Astrocyte (in vitro differentiated cells and primary cell): ENCODE measurements at places on chromosomes 7 and 10. TPM values are rescaled to one million over a fixed set of nuclear protein-coding genes. Genes with fewer than 3 reads are reported as not detected.
A peak's percentile ranks its signal among the peaks of the same experiment; 100 is the strongest.

PIP gene
- not detected in 2 replicates for total RNA-seq

- DNase-seq = peak; percentile 59
- no peak overlapping the region for H3K27ac ChIP-seq
- H3K36me3 ChIP-seq = no peaks in the 10 kb centered on the region
- peaks cover 5% of the 10 kb centered on the region for H3K4me1 ChIP-seq
- H3K4me3 ChIP-seq = no peak overlapping the region
These were observed 3.8 kb upstream of the ALDH18A1 start for GRCh38 chr10:95660283-95660682.

FAM24B gene
- 1.9 and 2.6 TPM in 2 replicates for total RNA-seq

DNA sequence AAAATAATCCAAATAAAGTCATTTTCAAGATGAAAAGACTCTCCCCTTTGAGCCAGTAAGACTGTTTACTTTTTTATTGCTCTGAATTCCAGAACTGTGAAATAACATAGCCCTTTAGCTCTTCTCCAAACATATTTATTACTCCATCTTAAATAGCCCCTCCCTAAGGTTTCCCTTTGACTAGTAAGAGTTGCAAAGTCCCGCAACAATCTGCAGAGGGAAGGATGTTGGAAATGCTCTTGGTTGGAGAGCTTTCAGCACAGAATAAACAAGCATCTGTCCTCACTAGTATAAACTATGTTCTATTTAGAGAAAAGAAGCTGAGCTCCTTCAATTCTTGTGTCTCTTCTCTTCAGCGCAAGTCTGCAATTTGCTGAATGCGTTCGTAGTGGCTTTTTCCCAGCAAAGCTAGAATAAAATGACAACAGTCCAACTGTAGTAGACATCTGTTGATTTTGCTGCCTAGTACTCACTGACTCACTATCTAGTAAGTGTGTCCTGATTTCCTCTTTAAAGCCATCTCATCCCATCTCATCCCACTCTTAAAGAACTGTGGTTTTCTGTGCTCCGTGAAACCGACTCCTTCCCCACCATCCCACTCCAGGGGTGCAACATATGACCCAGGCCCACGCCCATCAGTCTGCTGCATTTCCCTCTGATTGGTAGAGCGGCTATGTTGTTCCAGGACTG, 104.0 kb downstream of the FAM107B start:
- no peaks in the 10 kb centered on the region for H3K36me3 ChIP-seq
- no peak for DNase-seq
- H3K4me1 ChIP-seq = peaks cover 7% of the 10 kb centered on the region
- no peaks in the 10 kb centered on the region for H3K27me3 ChIP-seq

- H3K36me3 ChIP-seq = no peaks in the 10 kb centered on the region
- H3K4me1 ChIP-seq = peaks cover 16% of the 10 kb centered on the region
- H3K27ac ChIP-seq = no peak overlapping the region
- H3K4me3 ChIP-seq = peak overlapping the region; percentile 54
These were observed 20.0 kb downstream of the KCNK18 start for GRCh38 chr10:117217196-117217761.

GRCh38 chr7:57772126-57772924, 322.3 kb downstream of the ZNF716 start:
- H3K4me3 ChIP-seq = no peak overlapping the region
- H3K27ac ChIP-seq = no peak overlapping the region
- no peaks in the 10 kb centered on the region for H3K36me3 ChIP-seq

DNA sequence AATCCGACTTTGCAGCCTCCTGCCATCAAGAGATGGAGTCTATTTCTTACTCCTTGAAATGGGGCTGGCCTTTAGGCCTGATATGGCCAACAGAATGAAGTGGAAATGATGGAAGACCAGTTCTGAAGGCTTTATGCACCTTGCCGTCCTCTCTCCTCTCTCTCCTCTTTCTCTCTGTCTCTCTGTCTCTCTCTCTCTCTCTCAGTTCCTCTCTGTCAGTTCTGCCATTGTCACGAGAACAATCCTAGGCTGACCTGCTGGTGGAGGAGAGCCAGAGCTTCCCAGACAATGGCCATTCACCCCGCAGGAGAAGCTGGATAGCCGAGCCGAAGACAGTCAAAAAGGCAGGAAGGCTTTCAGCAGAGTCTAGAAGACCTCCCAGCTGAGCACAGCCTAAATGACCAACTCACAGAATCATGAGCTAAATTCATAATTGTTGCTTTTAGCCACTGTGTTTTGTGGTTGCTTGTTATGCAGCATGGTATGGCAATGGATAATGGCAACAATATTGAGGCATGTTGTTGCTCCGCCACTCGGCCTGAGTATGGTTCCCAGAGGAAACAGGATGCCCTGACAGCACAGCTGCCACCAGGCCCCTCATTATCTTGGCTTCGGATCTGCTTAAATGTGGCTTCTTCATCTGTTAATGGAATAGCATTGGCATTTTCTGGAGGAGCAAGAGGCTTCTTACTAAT, 35.5 kb downstream of the FRMPD2 start:
- H3K4me3 ChIP-seq = no peak overlapping the region
- no peak overlapping the region for H3K27ac ChIP-seq
- no peaks in the 10 kb centered on the region for H3K4me1 ChIP-seq
- H3K27me3 ChIP-seq = peaks cover 20% of the 10 kb centered on the region
- no peaks in the 10 kb centered on the region for H3K36me3 ChIP-seq

DNA sequence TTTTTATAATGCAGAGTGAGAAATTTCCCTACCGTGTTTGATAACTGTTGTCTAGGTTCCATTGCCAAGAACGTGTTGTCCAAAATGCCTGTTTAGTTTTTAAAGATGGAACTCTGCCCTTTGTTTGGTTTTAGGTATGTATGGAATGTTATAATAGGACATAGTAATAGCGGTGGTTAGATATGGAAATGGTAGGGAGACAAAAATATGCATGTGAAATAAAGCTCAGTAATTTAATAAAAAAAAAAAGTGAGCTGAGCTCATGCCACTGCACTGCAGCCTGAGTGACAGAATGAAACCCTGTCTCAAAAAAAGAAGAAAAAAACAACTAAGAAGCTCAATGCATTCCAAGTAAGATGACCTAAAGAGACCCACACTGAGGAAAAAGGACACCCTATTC, 72.9 kb downstream of the ZNF783 start:
- no peaks in the 10 kb centered on the region for H3K36me3 ChIP-seq
- no peaks in the 10 kb centered on the region for H3K27me3 ChIP-seq
- peak; percentile 10 for DNase-seq
- H3K4me1 ChIP-seq = no peaks in the 10 kb centered on the region
- H3K27ac ChIP-seq = no peak overlapping the region

LRGUK gene
- total RNA-seq = 0.43 and 0.64 TPM in 2 replicates

GRCh38 chr10:132011024-132011423, 29.3 kb upstream of the BNIP3 start:
- no peak overlapping the region for H3K27ac ChIP-seq
- H3K4me3 ChIP-seq = no peak overlapping the region
- H3K36me3 ChIP-seq = no peaks in the 10 kb centered on the region
- peaks cover 11% of the 10 kb centered on the region for H3K27me3 ChIP-seq

DNA sequence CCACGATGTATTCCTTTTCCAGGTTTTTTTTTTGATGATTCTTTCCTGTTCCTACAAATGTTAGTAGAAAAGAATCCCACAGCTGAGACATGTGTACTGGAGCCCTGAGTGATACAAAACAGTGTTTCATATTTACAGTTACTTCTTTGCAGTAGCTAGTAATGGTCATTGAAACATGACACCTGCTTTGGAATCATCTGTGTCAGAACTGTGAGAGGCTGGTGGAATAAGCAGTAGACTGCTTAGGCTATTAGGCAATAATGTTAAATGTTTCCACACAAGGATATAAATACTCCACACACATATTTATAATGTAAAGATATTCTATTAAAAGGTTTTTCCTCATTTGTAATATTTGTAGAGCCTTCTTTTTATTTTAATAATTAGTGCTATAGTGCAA, 394.0 kb downstream of the THSD7A start:
- no peaks in the 10 kb centered on the region for H3K36me3 ChIP-seq
- H3K4me1 ChIP-seq = no peaks in the 10 kb centered on the region
- no peaks in the 10 kb centered on the region for H3K27me3 ChIP-seq

GRCh38 chr7:35869810-35870209, 69.0 kb downstream of the SEPTIN7 start:
- peaks cover 4% of the 10 kb centered on the region for H3K4me1 ChIP-seq
- H3K36me3 ChIP-seq = peaks cover 18% of the 10 kb centered on the region
- peak overlapping the region; percentile 44 for H3K27ac ChIP-seq
- no peak overlapping the region for H3K4me3 ChIP-seq

DNA sequence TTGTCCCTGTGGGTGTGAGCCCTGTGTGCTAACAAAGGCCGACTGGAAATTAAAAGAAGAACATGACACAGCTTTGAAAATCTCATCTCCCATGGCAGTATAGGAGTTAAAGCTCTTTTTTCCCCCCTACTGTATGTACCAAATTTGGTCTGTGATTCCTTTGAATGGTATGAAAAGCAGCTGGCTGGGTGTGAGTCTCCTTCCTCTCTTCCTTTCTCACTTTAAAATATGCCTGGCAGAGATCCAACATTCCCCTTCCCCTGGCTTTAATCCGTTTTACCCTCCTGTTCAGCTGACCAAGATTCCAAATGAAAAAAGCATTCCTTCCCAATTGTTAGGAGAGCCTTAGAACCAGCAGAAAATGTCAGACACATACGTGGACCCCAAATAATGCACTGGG, 225.0 kb upstream of the CELF2 start:
- DNase-seq = peak; percentile 95
- no peaks in the 10 kb centered on the region for H3K36me3 ChIP-seq
- H3K27me3 ChIP-seq = no peaks in the 10 kb centered on the region
- H3K27ac ChIP-seq = peak overlapping the region; percentile 88
- peaks cover 48% of the 10 kb centered on the region for H3K4me1 ChIP-seq

GRCh38 chr7:32803406-32804141, 88.0 kb downstream of the KBTBD2 start:
- H3K4me3 ChIP-seq = no peak overlapping the region
- H3K27ac ChIP-seq = no peak overlapping the region
- no peaks in the 10 kb centered on the region for H3K36me3 ChIP-seq
- DNase-seq = no peak
- H3K27me3 ChIP-seq = no peaks in the 10 kb centered on the region
- H3K4me1 ChIP-seq = no peaks in the 10 kb centered on the region

DNA sequence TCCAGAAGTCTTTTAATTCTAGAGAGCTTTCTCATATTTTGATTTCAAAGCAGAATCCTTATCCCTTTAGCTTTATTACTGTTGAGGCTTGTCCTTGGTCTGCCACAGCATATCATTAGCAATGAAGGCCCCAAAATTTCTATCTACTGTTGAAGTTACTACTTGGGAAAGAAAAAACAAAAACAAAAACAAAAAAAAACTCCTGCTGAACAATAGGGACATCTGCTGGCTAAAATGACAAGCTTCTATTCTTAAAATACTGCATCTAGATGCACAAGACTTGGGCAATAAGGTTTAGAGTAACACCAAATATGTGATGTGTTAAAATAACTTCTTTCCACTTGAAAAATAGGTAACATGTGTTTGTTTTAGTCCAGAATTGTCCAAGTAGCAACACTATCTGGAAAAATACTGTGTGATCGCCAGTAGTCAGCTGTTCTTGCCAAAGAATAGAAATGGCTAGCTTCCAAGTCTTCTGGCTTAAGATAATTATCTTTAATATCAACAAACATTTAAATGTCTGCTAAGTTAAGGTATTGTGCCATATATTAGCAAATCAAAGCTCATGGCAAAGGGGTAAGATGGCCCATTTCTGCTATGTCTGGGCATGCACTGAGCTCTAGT, 3.8 kb upstream of the DMTF1 start:
- H3K27ac ChIP-seq = no peak overlapping the region
- H3K4me1 ChIP-seq = no peaks in the 10 kb centered on the region
- H3K4me3 ChIP-seq = no peak overlapping the region

PTF1A gene
- not detected in 2 replicates for total RNA-seq

DNA sequence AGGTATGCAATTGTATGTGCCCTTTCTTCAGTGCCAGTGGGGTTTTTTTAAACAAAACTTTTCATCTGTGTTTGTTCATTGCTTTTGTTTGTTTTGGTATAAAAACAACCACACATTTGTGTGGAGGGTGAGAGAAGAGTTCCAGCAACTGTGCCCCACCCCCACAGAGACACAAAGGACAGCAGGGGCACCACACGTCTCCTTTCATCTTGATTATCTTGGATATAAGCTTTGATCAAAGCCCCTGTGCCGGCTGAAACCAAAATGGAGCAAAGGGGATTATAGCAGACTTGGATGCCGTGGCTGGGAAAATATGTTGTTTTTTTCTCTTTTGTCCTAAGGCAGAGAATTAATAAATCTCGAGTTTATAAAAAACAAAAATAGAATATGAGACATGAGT, 111.8 kb upstream of the RSU1 start:
- H3K4me3 ChIP-seq = no peak overlapping the region
- H3K36me3 ChIP-seq = no peaks in the 10 kb centered on the region
- no peaks in the 10 kb centered on the region for H3K4me1 ChIP-seq
- H3K27me3 ChIP-seq = no peaks in the 10 kb centered on the region
- H3K27ac ChIP-seq = no peak overlapping the region
- no peak for DNase-seq

DNA sequence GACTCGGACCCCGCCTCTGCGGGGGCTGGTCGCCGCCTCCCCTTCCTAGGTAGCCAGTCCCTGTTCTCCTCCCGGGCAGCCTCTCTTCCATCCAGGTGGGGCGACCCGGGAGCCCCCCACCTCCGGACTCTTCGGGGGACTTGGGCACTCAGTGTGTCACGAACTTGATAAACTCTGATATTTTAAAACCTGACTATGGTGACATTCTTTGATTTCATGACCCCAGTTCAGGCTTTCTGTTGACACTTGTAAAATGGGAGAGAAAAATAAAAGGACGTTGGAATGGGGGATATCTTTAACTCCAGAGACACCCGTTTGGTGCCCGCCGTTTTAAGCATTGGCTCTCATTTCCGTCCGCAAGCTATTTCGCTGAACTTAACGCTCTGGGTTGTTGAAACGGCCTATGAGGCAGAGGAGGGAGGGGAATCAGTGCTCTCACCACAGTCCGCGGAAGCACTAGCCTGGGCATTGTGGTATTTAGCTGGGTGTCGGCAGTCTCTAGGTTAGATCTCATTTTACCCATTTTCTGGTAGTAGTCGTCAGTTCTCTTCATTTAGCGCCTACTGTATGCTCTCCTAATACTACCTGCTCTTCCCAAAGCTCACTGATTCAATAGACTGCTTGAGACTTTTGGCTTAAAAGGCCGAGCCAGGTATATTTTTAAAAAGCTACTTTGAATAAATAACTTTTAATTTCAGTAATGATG, 738 bp downstream of the VPS26A start:
- peaks cover 6% of the 10 kb centered on the region for H3K4me1 ChIP-seq
- H3K27ac ChIP-seq = peak overlapping the region; percentile 82
- no peaks in the 10 kb centered on the region for H3K36me3 ChIP-seq
- H3K4me3 ChIP-seq = peak overlapping the region; percentile 84
- DNase-seq = peak; percentile 55

FOXP2 gene
- total RNA-seq = 3.3 and 3.4 TPM in 2 replicates

- H3K4me1 ChIP-seq = peaks cover 13% of the 10 kb centered on the region
- no peaks in the 10 kb centered on the region for H3K36me3 ChIP-seq
- H3K4me3 ChIP-seq = peak overlapping the region; percentile 89
- H3K27ac ChIP-seq = peak overlapping the region; percentile 93
These were observed 831 bp downstream of the ZKSCAN5 start for GRCh38 chr7:99505324-99505662.
